ENCODE measurements at places on chromosomes 16 and 17.

- DNase-seq: no peak
Measured at GRCh38 chr17:38547444-38547843, 58.3 kb downstream of the SRCIN1 start.

GRCh38 chr17:43479948-43480347 lies 3.8 kb upstream of the DHX8 start:
- DNase-seq: no peak

GRCh38 chr16:57730771-57731730 lies 4.5 kb upstream of the KATNB1 start:
- DNase-seq: no peak

GRCh38 chr16:80113873-80114574 lies 426.8 kb upstream of the DYNLRB2 start:
- no peak for DNase-seq

- DNase-seq: no peak
Measured at GRCh38 chr16:89023621-89024511, 46.9 kb upstream of the CBFA2T3 start.

GRCh38 chr17:78915872-78916632 lies 9.1 kb downstream of the TIMP2 start:
- no peak for DNase-seq

All from CD4-positive, alpha-beta T cell treated with Interleukin-2 at 100 ng/mL for 4 hours (primary cell).